Kidney (tissue), 22 donors: ENCODE measurements at places on chromosomes 3 and 15. TPM values are rescaled to one million over a fixed set of nuclear protein-coding genes. Genes with fewer than 3 reads are reported as not detected.
A peak's percentile ranks its signal among the peaks of the same experiment; 100 is the strongest.

ATP6V1A gene
- polyA plus RNA-seq, result 87.1 TPM

LSAMP gene
- 1.4 TPM for polyA plus RNA-seq

DNA sequence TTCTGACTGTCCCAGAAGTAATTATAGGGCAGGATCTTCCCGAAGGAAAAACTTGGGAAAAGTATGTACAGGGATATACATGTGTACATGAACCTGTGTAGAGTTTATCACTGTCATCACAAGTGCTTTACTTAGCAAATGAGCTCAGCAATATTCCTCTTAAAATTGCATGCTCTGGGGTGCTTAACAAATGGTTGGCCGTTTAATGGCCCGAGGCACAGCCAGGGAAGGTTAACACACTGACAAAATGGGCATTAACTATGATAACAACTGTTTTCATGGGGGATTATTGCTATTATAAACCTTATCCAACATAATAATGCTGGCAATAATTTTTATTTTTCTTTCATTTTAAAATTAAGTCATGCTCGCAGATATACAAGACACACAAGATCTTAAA is 459.3 kb downstream of the TUSC7 start:
- DNase-seq, result no peak

GRCh38 chr3:120566243-120566975 is 29.7 kb upstream of the NDUFB4 start:
- peak; percentile 69 for DNase-seq

DNA sequence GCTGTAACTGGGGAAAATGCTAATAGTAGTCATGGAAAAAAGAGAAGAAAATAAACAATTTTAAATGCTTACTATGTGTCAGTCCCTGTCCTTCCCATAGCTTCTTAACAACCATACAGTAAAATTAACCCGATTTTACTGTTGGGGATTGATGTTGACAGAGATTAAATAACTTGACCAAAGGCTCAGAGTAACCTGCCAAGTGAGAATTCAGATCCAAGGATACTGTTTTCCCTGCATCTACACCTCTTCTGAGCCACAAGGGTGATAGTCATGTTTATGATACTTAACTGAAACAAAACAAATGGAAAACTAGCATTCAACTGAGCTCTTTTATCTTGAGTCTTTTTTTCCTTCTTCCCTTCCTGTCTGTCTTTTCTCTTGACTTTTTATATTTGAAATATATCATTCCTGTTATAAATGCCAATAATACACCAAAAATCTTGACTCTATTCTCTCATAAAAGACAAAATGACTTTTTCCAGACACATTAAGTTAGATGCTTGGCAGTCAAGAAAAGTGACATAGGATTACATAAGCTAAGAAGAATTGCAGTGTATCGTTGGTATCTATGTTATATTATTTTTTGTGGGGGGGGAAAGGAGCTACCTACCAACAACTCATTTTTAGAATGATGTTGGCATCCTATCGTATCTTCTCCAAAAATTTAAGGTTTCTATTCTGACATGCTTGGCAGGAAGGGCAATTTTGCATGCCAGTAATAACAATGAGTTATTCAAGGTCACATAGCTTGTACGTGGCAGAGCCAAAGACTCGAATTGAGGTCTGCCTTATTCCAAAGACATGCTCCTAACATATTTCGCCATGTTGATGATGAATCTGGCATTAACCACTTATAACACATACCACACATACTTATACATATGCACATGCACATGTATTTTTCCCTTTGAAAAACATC is 306.6 kb upstream of the KCNH8 start:
- no peak for DNase-seq
